ENCODE measurements at places on chromosomes 1 and 21. TPM values are rescaled to one million over a fixed set of nuclear protein-coding genes. Genes with fewer than 3 reads are reported as not detected.

DNA sequence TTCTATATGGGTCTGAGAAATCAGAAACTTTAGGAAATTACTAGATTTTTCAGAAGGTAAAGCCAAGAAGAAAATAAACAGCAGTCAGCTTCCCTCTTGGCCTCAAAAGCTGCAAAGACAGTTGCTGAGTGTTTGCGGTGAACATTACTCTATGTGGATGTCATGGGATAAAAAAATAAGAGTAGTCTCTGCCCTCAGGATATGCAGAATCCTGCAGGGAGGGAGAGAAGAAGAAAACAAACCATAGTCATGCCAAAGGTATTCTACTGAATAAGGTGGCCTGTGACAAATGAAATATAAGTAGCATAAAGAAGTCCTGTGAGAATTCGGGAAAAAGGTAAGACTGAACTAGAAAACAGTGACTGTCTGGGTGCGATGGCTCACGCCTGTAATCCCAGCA lies 19.0 kb downstream of the YARS1 start:
- H3K27ac ChIP-seq: no peak overlapping the region
- H3K4me3 ChIP-seq: no peak overlapping the region
- no peaks in the 10 kb centered on the region for H3K27me3 ChIP-seq
- H3K36me3 ChIP-seq: no peaks in the 10 kb centered on the region

DNA sequence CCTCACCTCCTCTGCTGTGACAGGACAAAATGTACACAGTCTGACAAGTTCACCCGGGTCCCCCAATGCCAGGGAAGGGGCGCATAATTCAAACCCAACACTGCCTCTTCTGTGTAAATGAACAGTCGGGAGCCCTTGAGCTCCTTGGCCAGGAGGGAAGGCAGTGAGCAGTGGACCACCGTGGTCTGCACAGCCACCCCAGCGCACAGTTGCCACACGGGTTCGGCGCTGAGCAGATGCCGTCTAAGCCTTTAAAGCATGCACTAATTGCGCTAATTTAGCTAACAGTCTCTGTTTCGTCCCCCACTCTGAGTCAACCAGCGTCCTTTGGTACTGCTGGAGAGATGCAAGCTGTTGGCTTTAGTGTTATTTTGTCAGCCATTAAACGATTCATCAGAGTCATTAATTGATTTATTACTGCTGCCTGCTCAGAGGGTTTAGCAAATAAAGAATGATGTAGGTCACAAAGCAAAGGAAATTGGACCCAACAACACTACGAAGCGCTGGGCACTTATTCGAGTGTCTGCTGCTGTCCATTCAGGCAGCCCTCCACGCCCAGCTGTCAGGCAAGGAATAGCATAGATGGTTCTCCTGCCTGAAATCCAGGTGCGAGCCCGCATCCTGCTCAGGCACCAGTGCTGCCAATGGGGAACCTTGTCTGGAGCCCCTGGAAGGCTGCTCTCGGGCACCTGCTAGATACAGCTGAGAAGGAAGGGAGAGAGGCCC lies 91.5 kb downstream of the MRPL37 start:
- H3K4me3 ChIP-seq: no peak overlapping the region
- DNase-seq: no peak
- no peaks in the 10 kb centered on the region for H3K36me3 ChIP-seq
- peaks cover 74% of the 10 kb centered on the region for H3K4me1 ChIP-seq
- no peak overlapping the region for H3K27ac ChIP-seq

DNA sequence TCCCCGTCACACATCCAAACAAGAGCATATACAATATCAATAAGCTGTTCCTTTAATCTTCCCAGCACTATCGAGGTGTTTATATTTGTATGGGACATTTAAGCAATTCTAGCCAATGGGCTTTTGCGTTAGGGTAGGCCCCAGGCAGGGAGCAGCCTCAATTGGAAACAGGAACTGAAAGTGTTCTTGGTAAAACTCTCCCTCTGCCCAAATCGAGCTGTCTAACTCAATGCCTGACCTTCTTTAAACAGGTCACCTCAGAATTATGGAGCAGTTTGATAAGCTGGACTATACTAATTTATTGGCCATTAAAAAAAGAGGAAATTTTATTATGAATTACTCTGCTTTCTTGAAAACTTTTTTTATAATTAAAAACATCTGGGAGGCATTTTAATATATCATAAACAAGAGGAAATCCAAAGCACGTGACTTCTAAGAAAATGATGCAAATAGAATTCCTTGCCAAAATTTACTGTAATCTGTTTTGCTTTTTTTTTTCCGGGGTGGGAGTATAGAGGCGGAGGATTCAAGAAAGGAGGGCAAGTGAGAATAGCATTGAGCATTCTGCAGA lies 498.1 kb downstream of the LMO4 start:
- peak; percentile 42 for DNase-seq
- no peaks in the 10 kb centered on the region for H3K27me3 ChIP-seq
- H3K4me1 ChIP-seq: no peaks in the 10 kb centered on the region
- no peaks in the 10 kb centered on the region for H3K36me3 ChIP-seq
- H3K4me3 ChIP-seq: peak overlapping the region; percentile 21

DNA sequence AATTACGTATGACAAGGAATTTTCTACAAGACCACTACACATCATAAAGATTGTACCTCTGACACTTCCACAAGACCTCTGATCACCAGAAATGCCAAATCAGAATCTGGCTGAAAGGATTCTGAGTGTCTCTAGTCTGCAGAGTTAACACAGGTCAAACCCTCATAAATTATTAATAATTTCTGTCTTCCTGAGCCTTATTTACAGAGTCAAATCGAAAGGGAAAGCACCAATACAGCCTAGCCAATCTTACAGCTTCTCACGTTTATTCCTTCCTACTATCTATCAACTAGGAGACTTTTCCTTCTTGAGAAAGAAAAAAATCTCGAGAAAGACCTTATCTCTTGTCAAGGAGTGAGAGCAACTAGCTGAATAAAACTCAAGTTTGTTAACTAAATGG lies 2151.6 kb downstream of the MRPL39 start:
- no peaks in the 10 kb centered on the region for H3K4me1 ChIP-seq
- no peak overlapping the region for H3K4me3 ChIP-seq
- no peak for DNase-seq
- no peaks in the 10 kb centered on the region for H3K27me3 ChIP-seq
- H3K36me3 ChIP-seq: no peaks in the 10 kb centered on the region
- H3K27ac ChIP-seq: no peak overlapping the region

- H3K27me3 ChIP-seq: no peaks in the 10 kb centered on the region
- H3K27ac ChIP-seq: no peak overlapping the region
- DNase-seq: no peak
- no peaks in the 10 kb centered on the region for H3K4me1 ChIP-seq
- no peaks in the 10 kb centered on the region for H3K36me3 ChIP-seq
These were observed 247.3 kb downstream of the TTLL7 start for GRCh38 chr1:83751602-83752001.

The C1orf56 gene
- 12.6 TPM for total RNA-seq

- DNase-seq: no peak
- peaks cover 22% of the 10 kb centered on the region for H3K4me1 ChIP-seq
- no peak overlapping the region for H3K27ac ChIP-seq
- H3K27me3 ChIP-seq: no peaks in the 10 kb centered on the region
These were observed 5.3 kb downstream of the PUSL1 start for GRCh38 chr1:1313500-1314236.

GRCh38 chr1:229920683-229921082 lies 146.4 kb upstream of the GALNT2 start:
- H3K27ac ChIP-seq: no peak overlapping the region
- no peak overlapping the region for H3K4me3 ChIP-seq
- H3K36me3 ChIP-seq: no peaks in the 10 kb centered on the region
- H3K27me3 ChIP-seq: no peaks in the 10 kb centered on the region
- no peaks in the 10 kb centered on the region for H3K4me1 ChIP-seq
- no peak for DNase-seq

The PSRC1 gene
- total RNA-seq: 0.52 TPM

The GBP3 gene
- 39.2 TPM for total RNA-seq

DNA sequence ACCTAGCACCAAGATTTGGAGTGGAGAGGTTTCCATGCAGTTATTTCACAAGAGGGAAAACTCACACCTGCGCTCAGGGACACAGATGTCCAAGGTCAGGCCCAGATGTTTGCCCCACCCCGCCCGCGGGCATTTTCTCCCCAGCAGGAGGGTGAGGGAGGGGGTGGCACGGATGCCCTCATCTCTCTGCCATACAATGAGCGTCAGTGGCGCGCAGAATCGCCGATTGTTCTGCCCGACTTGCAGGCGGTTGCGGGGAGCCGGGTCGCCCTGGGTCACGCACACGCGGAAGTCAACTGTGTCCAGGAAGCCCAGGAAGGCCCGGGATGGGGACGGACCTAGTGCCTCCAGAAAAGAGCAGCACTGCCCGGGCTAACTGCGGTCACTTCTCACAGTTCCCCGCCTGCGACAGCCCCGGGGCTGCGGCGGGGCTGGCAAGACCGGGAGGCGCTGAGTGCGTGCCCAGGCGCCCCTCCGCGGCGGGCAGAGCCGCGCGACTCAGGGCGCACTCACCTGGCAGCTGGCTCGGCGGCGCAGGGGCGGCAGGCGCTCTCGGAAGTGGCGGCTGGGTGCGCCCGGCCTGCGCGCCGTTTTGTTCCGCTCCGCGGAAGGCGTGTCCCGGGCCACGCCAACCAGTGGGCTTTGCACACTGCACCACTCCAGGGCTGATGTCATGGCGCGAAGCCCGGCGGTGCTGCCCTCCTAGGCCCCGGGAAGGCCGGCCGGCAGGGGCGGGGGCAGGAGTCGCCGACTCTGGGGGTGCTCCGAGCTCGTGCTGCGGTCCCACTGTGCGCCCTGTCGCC lies at the start of gene CSRP1:
TSS of gene CSRP1 (minus strand) at position 567 of the 803 bp plus-strand sequence. CDS start 10,820 bp downstream, outside the sequence.
- H3K36me3 ChIP-seq: no peaks in the 10 kb centered on the region
- H3K27ac ChIP-seq: peak within 1 kb of the TSS; percentile 92
- DNase-seq: peak; percentile 71
- peak within 1 kb of the TSS; percentile 50 for H3K4me3 ChIP-seq

GRCh38 chr21:34826836-34827235 lies 158.0 kb downstream of the CLIC6 start:
- no peaks in the 10 kb centered on the region for H3K27me3 ChIP-seq
- H3K4me3 ChIP-seq: no peak overlapping the region
- no peaks in the 10 kb centered on the region for H3K36me3 ChIP-seq
- H3K4me1 ChIP-seq: peaks cover 5% of the 10 kb centered on the region

GRCh38 chr21:29419422-29419821 lies 120.7 kb downstream of the BACH1 start:
- no peaks in the 10 kb centered on the region for H3K4me1 ChIP-seq
- H3K27me3 ChIP-seq: no peaks in the 10 kb centered on the region
- H3K27ac ChIP-seq: no peak overlapping the region

The BSND gene
- not detected for total RNA-seq

DNA sequence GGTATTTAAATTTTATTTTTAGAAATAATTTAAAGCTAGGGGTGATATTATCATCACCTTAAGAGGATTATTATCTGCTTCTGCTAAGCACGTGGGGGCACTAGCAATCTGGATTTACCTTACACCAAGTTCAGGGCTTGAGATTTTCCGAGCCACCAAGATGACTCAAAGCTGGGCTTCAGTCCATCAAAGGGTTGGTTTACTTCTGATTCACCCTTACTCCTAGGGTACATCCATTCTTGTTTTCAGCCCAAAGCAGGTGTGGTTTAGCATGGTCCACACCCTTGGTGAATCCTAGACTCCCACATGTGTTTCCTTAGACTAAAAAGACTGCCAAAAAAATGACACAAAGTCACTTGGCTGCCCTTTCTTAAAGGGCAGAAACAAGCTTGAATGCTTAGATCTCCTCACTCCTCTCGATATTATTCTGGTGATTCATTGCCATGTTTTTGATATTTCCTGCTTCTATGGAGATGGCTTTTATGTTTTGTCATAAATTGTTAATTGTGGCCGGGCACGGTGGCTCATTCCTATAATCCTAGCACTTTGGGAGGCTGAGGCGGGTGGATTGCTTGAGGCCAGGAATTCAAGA lies 9.8 kb upstream of the PRSS38 start:
- H3K4me3 ChIP-seq: no peak overlapping the region
- no peaks in the 10 kb centered on the region for H3K36me3 ChIP-seq
- no peak for DNase-seq
- H3K4me1 ChIP-seq: no peaks in the 10 kb centered on the region
- no peaks in the 10 kb centered on the region for H3K27me3 ChIP-seq

The HSPG2 gene
- 246 TPM for total RNA-seq

The FAM177B gene
- 1.8 TPM for total RNA-seq

The CFH gene
- total RNA-seq: 151 TPM
